ENCODE measurements at places on chromosomes 16 and 17. TPM values are rescaled to one million over a fixed set of nuclear protein-coding genes. Genes with fewer than 3 reads are reported as not detected.

DNA sequence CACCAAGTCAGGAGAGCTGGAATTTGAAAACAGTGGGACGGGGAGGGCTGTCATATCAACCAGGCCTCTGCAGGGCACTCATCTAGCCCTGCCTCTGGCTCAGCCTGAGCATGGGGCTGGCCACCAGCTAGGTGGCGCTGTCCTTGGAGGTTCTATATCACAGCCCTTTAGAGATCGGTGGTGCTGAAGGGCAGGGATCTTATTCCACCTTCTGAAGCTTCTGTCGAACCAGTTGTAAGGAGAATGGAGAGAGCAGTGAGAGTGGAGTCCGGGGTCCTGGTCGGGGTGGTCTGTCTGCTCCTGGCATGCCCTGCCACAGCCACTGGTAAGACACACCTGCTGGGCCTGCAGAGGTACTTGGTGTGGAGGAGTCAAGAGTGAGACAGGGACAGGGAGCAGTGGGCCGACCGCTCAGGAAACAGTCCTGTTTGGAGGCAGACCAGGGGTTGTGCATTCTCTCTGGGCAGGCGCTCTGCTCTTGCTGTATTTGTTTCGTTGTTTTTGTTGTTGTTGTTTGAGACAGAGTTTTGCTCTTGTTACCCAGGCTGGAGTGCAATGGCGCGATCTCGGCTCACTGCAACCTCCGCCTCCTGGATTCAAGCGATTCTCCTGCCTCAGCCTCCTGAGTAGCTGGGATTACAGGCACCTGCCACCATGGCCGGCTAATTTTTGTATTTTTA lies at the start of gene CES3:
Gene CES3, plus strand, starts transcription at position 202 of the 680 bp plus-strand sequence. Its CDS starts 42 bp downstream, at position 244.
- no peak for DNase-seq

- no peak for DNase-seq
These were observed 59.1 kb downstream of the NEUROD2 start for GRCh38 chr17:39548494-39549225.

SLC13A2 gene
- polyA plus RNA-seq, result not detected

DNA sequence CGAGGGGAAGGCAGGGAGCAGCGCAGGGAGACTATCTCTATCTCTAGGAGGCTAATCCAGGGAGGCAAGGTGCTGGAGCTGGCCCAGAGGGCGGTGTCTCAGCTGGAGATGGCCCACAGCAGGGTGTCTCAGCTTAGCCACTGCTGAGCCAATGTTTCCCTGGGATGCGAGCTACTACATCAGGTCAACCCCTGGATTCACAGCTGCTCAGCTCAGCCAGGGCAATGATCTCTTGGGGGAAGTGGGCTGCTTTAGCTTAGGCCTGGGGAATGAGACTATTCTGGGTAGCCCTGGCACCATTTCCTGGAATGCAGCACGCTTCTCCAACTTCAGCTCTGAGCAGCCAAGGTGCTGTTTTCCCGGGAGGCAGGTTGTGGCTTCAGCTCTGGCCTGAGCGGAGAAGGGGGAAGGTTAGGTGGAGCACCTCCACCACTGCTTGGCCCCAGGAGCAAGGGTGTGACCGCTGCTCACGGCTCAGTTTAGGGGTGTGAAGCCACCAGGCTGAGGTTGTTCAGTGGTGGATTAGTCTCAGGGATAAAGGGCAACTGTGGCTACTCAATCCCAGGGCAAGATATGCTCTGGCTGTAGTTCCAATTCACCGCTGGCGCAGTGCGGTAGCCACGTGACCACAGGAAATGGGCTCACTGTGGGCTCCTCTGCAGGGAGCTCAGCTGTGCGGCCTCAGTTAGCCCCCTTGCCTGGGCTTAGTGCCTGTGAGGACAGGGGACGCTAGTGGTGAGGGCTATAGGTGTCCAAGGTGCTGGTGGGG lies 5.2 kb upstream of the PRSS21 start:
- no peak for DNase-seq

C1QTNF8 gene
- polyA plus RNA-seq, result not detected
